Muscle of arm (tissue), 14 donors: ENCODE measurements at places on chromosomes 6 and 20. TPM values are rescaled to one million over a fixed set of nuclear protein-coding genes. Genes with fewer than 3 reads are reported as not detected.

SIRPD gene
- polyA plus RNA-seq: not detected

PRR3 gene
- polyA plus RNA-seq: 21.0 TPM

SLC26A8 gene
- 0.08 TPM for polyA plus RNA-seq

BNIP5 gene
- polyA plus RNA-seq: 0.17 TPM

MYH7B gene
- 95.8 TPM for polyA plus RNA-seq

LPA gene
- not detected for polyA plus RNA-seq

SALL4 gene
- 0.10 TPM for polyA plus RNA-seq

SEL1L2 gene
- not detected for polyA plus RNA-seq

MOCS1 gene
- 4.9 TPM for polyA plus RNA-seq

DNA sequence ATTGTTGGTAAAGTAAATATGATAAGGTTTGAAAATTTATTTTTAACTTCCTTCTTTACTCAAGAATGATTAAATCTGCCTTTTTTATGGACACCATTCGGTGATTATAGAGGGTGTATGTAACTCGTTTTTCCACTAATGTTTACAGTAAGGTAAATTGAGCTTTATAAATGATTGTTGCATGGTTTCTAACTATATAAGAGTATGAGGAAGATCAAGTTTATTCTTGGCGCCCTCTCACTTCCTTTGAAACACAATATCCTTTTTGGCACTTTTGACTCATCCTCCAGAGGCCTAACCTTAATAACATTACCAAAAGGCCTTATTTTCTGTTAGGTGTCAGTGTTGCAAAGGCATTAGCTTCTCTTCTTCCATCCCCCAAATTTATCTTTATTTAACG is 41.8 kb upstream of the MTRF1L start:
- DNase-seq: no peak

- DNase-seq: no peak
Observed at GRCh38 chr20:60031107-60031506, 72.9 kb downstream of the CDH26 start.

DNA sequence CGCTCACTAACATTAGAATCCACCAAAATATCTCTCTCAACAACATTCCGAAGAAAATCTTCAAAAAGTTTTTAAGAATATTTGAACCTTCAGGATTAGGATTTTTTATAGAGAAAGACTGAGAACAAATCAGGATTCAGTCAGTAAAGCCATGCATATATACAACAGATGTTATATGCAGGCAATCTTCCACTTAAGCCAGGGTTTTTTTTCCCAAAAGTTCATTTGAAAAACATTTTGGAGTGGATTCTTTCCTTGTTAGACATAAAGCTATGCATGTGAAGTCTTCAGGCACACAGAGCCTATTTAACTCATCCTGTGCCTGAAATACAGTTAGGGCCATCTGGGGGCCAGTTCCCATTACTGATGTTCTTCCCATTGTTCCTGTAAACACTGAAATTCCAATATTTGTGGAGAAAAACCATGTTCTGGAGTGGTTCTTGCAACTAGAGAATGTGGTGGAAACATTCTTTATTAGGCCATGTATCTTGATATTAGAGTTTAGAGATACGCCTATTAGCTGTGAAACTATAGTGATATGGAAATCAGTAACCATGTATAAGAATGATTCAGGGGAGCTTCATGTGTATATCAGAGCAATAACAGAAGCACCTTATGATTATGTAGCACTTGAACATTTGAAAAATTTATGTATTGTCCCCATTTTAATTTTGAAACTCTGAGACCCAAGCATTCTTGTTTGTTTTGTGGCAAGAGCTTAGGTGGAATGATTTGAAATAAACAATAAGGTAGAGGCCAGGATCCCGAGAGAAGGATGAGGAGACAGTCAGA is 61.7 kb downstream of the PLEKHG1 start:
- DNase-seq: peak; percentile 35

DNA sequence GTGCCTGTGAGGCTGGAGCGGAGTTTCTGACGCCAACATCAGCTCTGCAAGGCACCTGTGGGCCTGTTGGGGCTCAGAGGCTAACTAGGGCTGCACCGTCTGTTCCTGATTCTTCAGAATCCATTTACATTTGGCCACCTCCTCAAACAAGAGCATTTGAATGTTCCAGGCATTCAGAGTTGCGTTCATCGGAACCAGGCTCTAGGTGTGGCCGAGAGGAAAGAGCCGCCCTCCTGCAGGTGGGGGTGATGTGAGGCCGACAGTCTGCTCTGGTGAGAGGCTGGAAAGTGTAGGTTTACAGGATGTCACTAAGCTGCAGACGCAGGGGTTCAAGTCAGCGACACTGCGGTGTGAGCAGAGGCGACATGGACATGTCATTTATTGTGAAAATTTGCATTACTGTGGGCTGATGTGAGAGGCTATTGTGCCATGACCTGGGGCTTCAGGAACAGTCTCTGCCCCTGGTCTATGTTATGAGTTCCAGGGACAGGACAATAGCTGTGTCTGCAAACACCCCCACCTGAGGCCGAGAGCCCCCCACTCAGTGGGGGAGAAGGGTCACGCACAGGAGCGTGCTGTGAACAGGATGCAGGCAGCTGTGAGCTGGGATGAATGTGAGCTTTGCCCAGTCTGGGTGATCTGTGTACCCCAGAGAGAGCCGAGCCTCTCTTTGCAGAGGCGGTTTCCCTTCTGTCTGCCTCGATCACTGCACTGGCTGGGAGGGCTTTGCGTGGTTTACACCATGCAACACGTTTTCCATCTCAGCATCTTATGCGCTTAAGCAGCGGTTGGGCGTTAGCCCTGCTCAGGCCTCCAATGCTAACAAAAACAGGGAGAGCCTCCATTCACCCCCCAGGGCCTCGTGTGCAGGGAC is 21.1 kb downstream of the SLCO4A1 start:
- no peak for DNase-seq

GRCh38 chr6:134230087-134230700 is 87.7 kb downstream of the SGK1 start:
- no peak for DNase-seq

DNA sequence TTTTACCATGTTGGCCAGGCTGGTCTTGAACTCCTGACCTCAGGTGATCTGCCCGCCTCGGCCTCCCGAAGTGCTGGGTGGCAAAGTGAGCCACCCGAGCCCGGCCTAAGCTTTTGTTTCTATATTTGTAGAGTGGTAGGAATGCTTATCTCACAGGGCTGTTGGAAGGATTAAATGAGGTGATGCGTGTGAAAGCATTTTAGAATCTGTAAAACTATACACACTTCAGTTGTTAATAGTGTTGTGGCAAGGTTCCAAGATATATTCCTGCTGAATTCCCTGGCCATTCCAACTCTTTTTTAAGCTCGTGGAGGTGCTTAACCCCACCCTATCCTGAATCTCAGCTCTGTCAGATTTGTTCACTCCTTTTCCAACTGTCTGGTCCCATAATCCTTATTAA is 89.9 kb upstream of the AKIRIN2 start:
- DNase-seq: no peak

DNA sequence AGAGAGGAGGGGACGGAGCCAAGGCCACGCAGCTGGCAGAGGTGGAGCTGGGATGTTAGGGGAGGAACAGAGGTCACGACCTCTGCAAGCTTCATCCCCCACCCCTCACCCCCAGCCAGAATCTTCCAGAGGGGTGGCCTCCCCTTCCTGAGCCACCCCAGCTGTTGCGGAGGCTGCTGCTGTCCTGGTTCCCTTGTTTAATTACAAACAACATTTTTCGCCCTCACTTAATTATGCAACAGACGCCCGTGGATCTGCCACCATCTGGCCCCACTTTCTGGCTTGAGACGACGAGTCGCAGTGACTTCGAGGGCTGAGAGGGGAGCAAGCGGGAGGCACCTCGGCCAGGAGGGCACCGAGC is 153.7 kb upstream of the PTPN1 start:
- DNase-seq: no peak

DNA sequence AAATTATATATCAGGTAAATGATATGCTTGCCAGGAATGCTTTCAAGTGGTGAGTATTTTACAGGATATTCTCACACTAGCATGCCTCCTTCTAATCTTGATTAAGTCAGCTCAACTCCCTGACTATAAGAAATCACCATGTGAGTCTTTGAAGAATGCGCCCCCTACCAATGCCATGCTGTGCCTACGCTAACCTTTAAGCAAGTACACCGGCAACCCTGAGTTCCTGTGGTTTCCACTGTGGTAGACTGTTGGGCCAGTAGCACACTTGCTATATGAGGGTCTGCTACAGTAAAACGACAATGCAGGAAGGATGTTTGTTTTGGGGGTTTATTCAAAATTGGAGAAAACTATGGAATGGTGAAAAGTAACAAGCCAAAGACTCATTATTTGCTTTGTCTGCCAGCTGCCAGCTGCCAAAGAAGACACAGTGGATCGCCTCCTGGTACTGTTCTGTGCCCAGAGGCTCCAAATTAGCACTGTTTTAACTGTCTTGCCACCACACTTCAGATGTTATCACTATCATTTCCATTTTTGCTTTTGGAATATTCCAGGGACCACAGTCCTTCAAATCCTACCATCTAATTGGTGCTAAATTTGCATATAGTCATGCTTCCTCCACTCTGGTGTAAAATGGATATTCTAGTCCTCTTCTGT is 333.5 kb downstream of the RNGTT start:
- DNase-seq: no peak

GRCh38 chr6:156765117-156765516 is 12.1 kb upstream of the ARID1B start:
- DNase-seq: no peak

DNA sequence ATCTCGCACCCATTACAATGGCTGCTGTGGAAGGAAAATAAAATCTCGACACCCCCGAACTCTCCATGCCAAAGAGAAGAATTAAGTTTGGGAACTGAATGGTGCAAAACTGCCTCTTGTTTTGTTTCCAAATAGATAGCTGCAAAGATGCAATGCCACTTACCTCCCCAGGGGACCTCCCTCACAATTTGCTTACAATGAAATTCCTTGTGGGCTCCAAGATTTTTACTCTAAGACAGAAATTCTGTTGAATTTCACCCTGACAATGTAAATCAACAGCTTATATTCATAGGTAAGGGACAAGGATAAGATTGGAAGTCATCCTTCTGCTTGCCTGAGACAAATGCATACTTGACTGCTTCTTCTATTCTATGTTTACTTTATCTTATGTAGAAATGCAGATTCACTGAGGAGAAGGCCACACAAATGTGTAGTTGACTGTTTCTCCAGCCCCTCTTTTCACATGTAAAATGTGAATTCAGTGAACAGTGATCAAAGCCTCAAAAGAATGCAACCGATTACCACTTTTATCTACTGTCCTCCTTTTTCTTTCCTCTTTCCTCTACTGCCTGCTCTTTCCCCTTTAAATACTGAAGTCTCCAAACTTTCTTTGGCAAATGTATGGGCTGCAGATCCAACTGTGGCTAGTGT is 36.6 kb downstream of the ADGRF4 start:
- no peak for DNase-seq

DNA sequence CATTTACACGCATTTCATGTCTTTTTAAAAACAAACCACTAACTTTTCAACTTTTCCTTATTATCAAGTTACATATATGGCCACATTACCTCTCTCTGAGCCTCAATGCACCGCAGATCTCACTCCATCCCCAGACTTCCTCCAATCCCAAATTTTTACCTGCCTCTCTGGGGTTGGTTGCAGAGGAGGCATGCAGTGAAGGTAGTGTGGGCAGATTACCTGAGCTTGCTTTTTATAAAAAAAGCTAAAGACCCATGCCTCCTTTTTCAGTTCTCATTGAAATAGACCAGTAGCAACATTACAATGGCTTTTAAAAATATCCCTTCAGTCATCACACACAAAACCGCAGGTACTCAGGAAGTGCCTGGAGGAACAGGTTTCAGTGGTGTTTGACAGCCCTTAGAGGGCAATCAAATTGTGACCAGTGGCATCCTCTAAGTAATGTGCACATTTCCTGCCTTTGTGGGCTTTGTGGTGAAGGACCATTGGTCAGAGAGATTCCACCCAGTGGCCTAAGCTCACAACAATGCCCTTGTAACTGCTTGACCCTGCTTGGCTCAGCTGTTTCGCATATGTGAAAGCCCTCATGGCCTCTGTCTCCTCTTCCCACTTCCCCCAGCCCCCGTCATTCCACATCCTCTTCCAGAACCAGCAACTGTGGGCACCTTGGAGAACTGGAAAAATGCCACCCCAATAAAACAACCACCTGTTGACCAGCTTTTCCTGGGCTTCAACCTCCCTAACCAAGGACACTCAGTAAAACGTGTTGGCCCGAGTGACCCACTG is 30.2 kb upstream of the IL17A start:
- no peak for DNase-seq

DNA sequence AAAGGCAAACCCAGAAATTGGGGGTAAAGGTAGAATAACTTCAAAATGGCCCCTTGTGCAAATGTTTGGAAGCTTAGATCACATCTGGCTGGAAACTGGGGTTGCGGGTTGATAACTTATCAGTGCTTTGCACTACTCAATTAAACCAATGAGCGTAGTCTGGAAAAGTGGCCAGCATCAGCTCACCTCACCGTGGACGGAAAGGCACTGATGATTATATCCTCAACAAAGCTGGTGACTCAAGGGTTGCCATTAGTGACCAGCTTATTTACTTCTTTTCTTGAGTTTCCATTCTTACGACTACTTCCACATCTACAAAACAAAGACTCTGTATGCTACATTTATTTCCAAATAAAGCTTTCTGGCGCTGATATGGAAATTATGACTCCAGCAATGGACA is 198.5 kb upstream of the HEY2 start:
- no peak for DNase-seq

DNA sequence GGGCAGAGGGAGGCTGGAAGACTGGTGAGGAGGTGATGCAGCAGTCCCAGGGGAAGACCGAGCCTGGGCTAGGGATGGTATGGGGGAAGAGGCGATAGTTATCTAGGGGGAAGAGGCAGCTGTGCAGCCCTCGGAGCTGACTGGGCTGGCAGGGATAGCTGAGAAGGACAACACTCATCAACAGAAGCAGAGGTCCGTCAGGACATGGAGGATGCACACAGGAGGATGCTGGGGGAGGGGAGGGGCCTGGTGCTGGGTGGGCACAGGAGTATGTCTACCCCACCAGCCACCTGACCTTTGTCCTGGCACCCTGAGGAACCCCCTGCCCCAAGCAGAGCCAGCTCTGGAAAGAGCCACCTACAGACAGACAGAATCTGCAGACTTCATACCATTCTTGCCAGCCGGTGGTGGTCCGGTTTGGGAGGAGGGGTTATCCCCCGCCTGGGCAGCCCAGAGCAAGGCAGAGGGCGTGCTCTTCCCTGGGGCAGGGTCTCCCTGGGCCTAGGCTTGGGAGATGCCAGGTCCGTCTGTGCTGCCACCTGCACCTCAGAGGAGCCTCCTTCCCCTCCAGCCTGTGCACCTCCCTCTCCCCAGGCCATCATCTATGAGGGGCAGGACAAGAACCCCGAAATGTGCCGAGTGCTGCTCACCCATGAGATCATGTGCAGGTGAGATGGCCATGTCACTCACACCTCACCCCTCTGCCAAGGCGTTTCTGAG is 14.9 kb downstream of the EBF4 start:
- DNase-seq: no peak

DNA sequence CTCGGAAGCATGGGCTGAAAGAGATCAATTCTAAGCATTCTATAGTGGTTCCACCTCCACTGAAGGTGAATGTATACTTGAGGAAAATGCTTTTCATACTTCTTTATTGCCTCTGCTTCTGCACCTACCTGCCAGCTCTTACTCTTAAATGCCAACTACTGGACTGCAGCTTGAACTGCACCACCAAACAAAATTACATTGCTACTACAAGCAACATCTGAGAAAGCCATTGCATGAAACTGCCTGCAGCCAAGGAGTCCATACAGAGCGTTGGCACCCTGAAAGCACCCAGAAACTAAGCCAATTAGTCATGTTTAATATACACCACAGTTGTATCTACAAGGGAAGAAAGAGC is 440.9 kb downstream of the BTBD3 start:
- DNase-seq: no peak

GRCh38 chr6:44442236-44442635 is 54.7 kb downstream of the CDC5L start:
- DNase-seq: no peak

- DNase-seq: no peak
Observed at GRCh38 chr6:156890627-156891314, 113.6 kb downstream of the ARID1B start.
